Muscle of arm (tissue), 14 donors: ENCODE measurements at places on chromosomes 1 and 21. TPM values are rescaled to one million over a fixed set of nuclear protein-coding genes. Genes with fewer than 3 reads are reported as not detected.
A peak's percentile ranks its signal among the peaks of the same experiment; 100 is the strongest.

The SETSIP gene
- polyA plus RNA-seq, result 0.18 TPM

The GLUL gene
- 266 TPM for polyA plus RNA-seq

The KIF1B gene
- polyA plus RNA-seq, result 601 TPM

The KLHDC9 gene
- polyA plus RNA-seq, result 0.62 TPM

The FAM110D gene
- polyA plus RNA-seq, result not detected

The IVL gene
- 12.1 TPM for polyA plus RNA-seq

The C1QA gene
- 29.4 TPM for polyA plus RNA-seq

GRCh38 chr1:20381045-20381641, 90.5 kb downstream of the VWA5B1 start:
- DNase-seq, result no peak

GRCh38 chr1:204396015-204396583, 15.5 kb downstream of the PPP1R15B start:
- no peak for DNase-seq

DNA sequence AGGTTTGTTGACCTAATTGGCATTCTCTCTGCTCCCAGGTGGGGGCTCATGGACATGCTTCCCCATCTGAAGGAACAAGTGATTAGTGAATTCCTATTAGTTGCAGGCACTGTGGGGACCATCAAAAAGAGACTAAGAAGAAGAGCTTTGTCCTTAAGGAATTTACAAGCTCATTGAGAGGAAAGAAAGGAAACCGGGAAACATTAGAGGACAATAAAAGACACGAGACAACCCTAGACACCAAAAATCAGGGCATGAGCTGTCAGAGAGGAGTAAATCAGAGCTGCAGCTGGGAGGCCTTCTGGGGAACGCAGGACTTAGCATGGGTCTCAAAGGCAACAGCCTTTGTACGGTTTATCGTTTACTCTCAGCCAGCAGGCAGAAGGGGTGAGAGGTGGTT, 45.1 kb downstream of the BACE2 start:
- no peak for DNase-seq

DNA sequence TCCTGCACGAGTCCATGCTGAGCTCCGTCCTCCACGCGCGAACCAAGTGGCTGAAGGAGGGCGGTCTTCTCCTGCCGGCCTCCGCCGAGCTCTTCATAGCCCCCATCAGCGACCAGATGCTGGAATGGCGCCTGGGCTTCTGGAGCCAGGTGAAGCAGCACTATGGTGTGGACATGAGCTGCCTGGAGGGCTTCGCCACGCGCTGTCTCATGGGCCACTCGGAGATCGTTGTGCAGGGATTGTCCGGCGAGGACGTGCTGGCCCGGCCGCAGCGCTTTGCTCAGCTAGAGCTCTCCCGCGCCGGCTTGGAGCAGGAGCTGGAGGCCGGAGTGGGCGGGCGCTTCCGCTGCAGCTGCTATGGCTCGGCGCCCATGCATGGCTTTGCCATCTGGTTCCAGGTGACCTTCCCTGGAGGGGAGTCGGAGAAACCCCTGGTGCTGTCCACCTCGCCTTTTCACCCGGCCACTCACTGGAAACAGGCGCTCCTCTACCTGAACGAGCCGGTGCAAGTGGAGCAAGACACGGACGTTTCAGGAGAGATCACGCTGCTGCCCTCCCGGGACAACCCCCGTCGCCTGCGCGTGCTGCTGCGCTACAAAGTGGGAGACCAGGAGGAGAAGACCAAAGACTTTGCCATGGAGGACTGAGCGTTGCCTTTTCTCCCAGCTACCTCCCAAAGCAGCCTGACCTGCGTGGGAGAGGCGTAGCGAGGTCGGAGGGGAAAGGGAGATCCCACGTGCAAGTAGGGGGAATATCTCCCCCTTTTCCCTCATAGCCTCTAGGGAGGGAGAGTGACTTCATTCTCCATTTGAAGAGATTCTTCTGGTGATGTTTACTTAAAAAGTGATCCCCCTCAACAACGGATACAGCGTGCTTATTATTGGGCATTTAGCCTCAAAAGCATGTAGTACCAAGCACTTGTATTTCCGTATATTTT, 991 bp downstream of the PRMT6 start:
- DNase-seq, result peak; percentile 74

DNA sequence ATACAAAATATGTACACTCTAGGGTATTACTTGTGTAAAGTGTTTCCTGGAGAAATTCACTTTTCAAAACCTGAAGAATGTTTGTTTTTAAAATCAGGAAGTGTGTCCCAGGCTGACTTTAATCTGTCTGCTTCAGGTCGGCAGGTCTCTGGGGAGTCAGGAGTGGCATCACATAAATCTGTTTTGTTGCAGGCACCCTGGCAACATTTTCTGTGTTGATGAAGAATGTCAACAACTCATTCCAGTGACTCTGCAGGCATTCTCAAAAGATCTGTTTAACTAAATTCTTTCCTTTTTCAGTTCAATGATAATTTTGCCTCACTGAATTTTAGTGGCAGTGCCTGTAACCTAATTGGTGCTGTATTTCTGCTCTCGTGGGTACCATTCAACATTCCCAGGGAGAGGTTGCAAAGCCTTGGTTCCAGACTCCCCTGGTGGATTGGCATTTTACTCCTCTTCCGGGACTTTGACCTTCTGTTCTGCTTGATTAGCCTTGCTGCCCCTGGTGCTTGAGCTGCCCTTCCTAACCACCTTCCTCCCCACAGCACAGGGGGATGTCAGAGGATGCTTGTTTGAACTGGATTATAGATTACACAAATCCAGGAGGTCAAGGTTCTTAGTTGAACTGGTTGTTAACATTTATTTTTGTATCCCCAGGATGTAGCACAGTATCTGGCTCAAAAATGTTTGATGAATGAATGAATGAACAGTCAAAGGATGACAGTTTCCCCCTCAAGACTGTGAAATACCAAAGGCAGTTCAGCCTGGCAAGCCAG, 55.4 kb upstream of the LPGAT1 start:
- no peak for DNase-seq

DNA sequence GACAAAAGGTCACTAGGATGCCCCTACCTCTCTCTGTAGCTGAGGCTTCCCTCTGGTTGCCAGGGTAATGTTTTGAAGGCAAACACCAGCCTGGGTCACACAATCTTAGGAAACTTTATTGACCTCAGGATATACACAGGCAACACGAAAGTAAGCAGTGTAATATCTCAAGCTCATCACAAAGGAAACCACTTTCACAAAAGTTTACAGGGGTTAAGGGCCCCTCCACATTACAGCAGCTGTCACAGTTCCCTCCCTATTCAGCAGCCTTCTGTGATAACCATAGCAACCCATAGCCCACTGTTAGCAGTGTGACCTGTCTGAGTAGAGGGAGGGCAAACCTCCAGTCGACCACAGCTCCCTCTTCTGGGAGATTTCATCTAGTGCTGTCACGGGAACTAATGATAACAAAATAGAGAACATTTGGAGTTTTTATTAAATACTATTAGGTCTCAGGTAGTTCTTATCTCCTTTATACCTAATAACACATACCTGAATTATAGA, 149.8 kb downstream of the PTPRC start:
- DNase-seq, result no peak

GRCh38 chr1:174726167-174726879, 273.4 kb upstream of the CACYBP start:
- peak; percentile 15 for DNase-seq

DNA sequence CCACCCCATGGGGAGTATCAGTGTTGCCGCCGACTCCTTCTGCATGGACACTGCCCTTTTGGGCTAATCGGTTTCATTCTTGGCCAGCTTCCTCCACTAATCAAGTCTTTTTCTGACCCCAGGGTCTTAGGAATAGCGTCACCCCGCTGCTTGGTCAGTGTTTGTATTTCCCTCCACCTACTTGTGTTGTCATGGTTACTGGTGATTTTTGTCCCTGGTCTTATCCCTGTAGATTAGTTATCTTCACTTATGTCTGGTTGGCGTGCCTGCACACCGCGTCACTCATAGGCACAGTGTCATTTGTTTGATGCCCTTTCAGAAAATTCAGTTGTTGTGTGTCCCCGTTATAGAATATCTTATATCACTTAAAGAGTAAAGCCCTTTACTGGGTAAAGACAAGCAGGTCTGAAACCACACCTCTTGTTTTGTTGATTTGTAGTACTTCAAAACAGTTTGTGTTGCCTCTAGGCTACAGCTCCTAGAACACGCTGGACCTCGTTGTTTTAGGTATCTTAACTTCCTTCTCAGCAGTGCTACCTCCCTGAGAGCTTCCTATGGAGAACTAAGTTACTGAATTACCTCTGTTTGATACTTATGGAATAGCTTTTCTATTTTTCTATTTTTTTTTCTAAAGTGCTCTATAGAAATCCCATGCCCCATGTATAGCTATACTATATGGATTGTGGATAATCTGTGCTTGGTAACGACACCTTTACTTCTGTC, 868 bp downstream of the PPP1R12B start:
- peak; percentile 48 for DNase-seq

DNA sequence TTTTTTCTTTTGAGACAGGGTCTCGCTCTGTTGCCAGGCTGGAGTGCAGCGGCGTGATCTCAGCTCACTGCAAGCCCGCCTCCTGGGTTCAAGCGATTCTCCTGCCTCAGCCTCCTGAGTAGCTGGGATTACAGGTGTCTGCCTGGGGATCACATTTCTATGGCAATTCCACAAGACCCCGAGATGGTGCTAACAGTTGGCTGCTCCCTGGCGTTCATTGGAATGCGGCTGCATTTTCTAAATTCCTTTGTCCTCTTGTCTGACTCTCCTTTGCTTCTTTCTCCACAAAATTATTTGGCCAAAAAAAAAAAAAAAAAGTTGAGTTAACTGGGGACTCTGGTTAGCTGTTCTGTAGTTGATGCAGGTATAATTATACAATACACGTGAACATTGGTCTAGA, 176.4 kb downstream of the ETS2 start:
- no peak for DNase-seq

DNA sequence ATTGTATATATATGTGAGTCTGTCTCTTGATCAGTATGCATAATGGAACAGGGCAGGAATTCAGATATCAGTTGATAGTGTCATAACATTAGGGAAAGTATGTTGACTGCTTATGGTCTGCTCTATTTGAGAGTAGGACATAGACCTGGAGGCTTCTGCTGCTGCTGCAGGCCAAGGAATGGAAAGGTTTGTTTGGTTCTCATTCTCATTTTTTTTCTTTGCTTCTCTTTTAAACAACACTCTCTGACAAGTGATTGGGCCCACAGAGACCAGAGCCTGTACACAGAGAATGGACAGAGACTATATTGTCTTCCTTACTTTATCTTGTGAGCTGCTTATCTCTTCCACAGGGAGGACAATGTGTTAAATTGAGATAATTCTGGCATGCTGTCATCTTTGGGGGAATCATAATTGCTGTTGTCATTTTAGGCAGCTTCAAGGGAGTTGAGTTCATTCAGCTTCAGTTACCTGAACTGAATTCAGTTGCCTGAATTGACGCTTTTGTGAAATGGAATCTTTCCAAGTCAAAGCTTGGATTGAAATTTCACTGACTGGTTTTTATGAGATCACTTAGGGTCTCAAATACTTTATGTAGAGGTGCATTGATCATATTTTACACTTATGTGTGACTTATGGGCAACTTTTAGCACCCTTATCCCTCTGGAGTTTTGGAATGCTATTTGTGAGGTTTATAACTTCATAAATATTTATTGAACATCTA, 16.9 kb downstream of the CAP1 start:
- no peak for DNase-seq

DNA sequence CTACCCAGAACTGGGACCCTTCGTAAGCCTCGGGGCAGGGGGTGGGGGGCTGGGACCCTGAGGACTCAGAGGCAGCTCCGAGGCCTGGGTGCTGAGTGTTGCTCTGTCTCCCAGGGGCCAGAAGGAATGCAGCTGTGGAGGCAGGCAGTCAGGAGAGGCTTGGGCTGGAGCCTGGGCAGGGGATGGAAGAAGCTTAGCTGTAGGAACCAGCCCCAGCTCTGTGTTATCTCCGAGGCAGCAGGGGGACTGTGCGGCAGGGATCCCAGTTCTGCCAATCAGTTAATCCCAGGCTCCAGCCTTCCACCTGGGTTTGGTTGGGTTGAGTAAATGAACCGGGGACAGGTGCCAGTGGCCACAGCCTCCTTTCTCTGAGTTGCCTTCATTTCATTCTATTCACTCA, 8.2 kb upstream of the GRIK3 start:
- DNase-seq, result no peak

GRCh38 chr1:74399249-74399648, 113.2 kb downstream of the LRRC53 start:
- no peak for DNase-seq

DNA sequence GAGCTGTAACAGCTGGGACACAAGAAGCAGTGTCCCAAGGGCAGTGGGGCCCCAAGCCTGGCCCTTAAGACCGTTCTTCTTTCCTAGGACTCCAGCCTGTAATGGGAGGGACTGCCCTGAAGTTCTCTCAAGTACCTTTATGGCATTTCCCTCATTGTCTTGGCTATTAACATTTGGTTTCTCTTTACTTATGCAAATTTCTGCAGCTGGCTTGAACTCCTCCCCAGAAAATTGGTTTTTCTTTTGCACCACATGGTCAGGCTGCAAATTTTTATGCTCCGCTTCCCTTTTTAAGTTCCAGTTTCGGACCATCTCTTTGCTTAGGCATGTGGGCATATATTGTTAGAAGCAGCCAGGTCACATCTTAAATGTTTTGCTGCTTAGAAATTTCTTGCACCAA, 3.1 kb upstream of the MROH9 start:
- DNase-seq, result no peak

GRCh38 chr1:45862008-45862407, 58.6 kb downstream of the MAST2 start:
- no peak for DNase-seq

DNA sequence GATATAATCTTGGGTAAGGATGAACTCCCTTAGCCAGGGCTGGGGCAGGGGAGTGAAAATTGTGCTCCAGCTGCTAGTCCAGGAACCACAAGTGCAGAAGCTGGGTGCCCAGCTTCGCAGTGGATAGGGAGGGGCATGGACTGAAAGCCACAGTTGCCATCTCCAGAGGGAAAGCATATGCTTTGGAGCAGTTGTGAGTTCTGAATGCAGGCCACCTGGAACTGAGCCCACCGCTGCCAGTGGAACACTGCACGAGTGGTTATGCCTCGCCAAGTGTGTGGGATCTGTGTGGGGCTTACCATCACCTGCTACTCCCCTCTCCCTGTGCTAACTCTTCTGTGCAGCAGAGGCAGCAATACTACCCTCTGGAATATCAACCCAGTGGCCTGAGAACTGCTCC, 158.4 kb upstream of the DPT start:
- no peak for DNase-seq

DNA sequence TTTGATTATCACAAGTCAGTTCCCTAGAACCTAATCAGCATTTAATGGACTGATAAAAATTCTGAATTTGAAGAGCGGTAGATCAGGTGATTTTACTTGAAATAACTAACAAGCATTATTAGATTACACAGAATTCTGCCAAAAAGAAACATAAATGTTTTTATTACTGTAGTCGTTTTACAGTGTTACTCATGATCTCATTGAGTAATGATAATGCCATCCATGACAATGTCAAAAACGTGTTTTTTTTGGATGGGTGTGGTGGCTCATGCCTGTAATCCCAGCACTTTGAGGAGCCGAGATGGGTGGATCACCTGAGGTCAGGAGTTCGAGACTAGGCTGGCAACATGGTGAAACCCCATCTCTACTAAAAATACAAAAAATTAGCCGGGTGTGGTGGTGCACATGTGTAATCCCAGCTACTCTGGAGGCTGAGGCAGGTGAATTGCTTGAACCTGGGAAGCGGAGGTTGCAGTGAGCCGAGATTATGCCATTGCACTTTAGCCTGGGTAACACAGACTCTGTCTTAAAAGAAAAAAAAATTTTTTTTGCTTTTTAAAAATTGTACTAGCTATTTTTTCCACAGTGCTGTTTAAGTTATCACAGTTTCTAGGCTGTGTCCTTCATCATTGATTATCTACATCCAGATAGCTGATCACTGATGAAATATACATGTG, 56.6 kb downstream of the LAMC1 start:
- no peak for DNase-seq

- no peak for DNase-seq
These were observed 21.9 kb upstream of the METTL18 start for GRCh38 chr1:169816617-169817016.
